ENCODE measurements at places on chromosomes 1 and 21. TPM values are rescaled to one million over a fixed set of nuclear protein-coding genes. Genes with fewer than 3 reads are reported as not detected.
A peak's percentile ranks its signal among the peaks of the same experiment; 100 is the strongest.

Gene TEKT2
- not detected for polyA plus RNA-seq

DNA sequence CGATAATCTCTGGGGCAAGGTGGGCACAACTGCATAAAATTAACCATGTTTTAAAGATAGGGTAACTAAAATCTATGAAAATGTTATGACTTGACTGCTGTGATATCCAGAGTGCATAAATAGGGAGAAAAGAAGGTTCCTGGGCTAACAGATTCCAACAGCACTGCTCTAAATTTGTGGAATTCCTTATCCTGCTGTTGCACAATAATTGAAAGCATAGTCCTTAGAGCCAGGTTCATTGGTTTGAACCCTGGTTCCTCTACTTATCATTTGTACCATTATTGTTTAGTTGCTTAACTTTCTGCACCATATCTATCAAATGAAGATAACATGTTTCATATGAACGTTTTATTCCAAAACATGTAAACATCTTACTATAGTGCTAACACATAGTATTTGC lies 219.0 kb downstream of the NUF2 start:
- H3K4me3 ChIP-seq = no peak overlapping the region
- H3K27me3 ChIP-seq = no peaks in the 10 kb centered on the region
- H3K36me3 ChIP-seq = no peaks in the 10 kb centered on the region
- H3K4me1 ChIP-seq = no peaks in the 10 kb centered on the region
- DNase-seq = no peak
- no peak overlapping the region for H3K27ac ChIP-seq

DNA sequence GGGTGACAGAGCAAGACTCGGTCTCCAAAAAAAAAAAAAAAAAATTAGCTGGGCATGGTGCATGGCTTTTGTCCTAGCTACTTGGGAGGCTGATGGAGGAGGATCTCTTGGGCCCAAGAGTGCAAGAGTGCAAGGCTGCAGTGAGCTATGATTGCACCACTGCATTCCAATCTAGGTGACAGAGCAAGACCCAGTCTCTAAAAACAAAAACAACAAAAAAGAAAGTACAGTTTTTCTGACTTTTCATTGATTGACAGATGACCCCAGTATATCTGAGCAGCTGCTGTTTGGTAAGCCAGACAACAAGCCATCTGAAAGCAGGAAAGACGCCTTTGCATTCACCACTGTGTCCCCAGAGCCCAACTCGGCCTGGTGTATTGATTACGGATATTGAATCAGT lies 10.9 kb upstream of the DPT start:
- H3K27ac ChIP-seq = no peak overlapping the region
- no peak overlapping the region for H3K4me3 ChIP-seq
- no peaks in the 10 kb centered on the region for H3K27me3 ChIP-seq
- no peak for DNase-seq

- H3K4me1 ChIP-seq = peaks cover 3% of the 10 kb centered on the region
- no peak overlapping the region for H3K4me3 ChIP-seq
- DNase-seq = no peak
Measured at GRCh38 chr1:153614189-153614900, 1.4 kb upstream of the S100A16 start.

DNA sequence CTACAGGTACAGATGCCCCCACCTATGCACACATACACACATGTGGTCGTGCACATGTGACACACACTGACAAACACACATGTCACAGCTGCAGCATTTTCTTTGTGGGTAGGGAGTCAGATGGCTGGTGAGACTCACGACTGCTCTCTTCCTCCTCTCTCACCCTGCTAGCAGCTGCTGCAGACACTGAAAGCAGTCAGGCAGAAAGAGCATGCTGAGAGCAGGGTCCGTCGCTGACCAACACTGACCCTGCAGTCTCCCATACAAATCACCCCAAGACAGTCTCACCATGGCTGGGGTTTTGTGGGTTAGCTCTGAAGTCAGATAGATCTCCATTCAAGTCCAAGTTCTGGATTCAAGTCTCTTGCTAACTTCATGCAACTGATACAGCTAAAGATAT lies 188.3 kb downstream of the ASTN1 start:
- H3K27me3 ChIP-seq = no peaks in the 10 kb centered on the region
- DNase-seq = no peak
- no peak overlapping the region for H3K4me3 ChIP-seq

- H3K36me3 ChIP-seq = no peaks in the 10 kb centered on the region
- no peaks in the 10 kb centered on the region for H3K27me3 ChIP-seq
- no peaks in the 10 kb centered on the region for H3K4me1 ChIP-seq
- peak; percentile 19 for DNase-seq
- H3K27ac ChIP-seq = no peak overlapping the region
Measured at GRCh38 chr1:174114788-174115448, 44.4 kb upstream of the RABGAP1L start.

Gene GABPA
- polyA plus RNA-seq = 12.6 TPM

Gene WNT2B
- not detected for polyA plus RNA-seq

Gene CAMK1G
- not detected for polyA plus RNA-seq

DNA sequence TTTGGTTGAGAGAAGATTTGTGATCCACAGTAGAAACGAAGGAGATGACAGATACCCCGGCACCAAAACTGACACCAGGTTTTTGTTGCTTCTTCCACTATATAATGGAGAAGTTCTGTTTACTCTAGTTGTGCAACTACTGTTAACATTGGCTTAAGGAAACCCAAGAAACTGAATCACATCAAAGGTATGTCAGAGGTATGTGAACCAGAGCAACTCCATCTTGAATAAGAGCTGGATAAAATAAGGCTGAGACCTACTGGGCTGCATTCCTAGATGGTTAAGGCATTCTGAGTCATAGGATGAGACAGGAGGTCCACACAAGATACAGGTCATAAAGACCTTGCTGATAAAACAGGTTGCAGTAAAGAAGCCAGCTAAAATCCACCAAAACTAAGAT lies 173.7 kb upstream of the CAMK1G start:
- H3K27me3 ChIP-seq = peaks cover 6% of the 10 kb centered on the region
- H3K36me3 ChIP-seq = no peaks in the 10 kb centered on the region
- no peak overlapping the region for H3K27ac ChIP-seq
- H3K4me1 ChIP-seq = no peaks in the 10 kb centered on the region

DNA sequence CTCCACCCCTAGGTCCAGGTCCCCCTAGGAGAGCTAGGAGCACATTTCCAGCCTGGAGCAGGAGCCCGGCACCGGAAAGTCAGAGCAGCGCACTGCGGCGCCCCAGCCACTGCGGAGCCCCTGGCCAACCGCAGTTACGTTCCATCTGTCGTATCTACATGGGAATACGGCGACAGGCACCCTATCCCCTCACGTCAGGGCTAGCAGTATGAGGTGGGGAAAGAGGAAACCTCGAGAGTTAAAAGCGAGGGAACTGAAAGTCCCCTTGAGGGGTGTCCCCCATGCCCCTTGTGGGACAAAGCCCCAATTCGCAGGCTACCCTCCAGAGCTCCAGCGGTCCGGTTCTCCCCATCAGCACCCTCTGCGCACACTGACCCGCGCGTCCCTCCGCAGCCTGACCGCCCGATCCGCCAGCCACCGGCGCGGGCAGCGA lies 995 bp downstream of the COLGALT2 start:
- no peak overlapping the region for H3K27ac ChIP-seq
- no peaks in the 10 kb centered on the region for H3K36me3 ChIP-seq
- peak; percentile 33 for DNase-seq
- peak overlapping the region; percentile 80 for H3K4me3 ChIP-seq

GRCh38 chr1:224996266-224996665 lies 66.8 kb downstream of the DNAH14 start:
- H3K4me1 ChIP-seq = no peaks in the 10 kb centered on the region
- no peak overlapping the region for H3K27ac ChIP-seq
- DNase-seq = no peak
- H3K36me3 ChIP-seq = peaks cover 5% of the 10 kb centered on the region

DNA sequence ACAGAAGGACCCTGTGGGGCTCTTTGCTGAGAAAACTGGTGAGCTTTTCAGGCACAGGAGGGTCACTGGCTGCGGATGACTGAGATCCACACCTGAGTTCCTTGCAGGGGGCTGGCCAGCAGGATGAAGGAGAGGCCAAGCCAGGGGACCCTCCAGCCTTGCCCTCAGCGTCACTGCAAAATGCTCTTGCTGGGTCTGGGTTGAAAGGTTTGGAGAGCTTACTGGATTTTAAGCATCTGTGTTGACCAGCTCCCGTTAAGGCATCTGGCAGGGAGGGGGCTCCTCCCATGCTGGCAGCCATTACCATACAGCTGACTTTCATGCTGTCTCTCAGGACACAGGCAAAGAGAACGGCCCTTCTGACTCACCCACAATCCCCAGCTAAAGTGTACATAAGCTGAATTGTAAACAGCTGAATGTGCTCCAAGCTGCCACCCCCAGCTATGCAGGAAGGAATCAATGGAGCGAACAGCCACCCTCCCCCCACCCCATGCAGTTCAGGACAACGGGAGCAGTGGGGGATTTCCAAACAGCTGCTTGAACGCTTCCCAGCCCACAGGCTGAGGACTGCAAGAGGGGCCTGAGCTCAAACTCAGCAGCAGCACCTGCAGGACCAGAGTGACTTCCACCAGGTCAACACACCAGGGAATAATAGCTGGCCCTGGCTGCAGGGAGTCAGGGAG lies 21.3 kb upstream of the A3GALT2 start:
- DNase-seq = no peak
- H3K27me3 ChIP-seq = no peaks in the 10 kb centered on the region
- H3K27ac ChIP-seq = no peak overlapping the region
- H3K36me3 ChIP-seq = no peaks in the 10 kb centered on the region

- H3K27ac ChIP-seq = peak overlapping the region; percentile 34
- H3K4me3 ChIP-seq = peak overlapping the region; percentile 96
- DNase-seq = no peak
- peaks cover 6% of the 10 kb centered on the region for H3K27me3 ChIP-seq
- H3K4me1 ChIP-seq = peaks cover 49% of the 10 kb centered on the region
Measured at GRCh38 chr1:169110689-169111447, 4.4 kb downstream of the ATP1B1 start.

Gene CACNA1S
- not detected for polyA plus RNA-seq
